ENCODE measurements at places on chromosomes 3 and 15.

DNA sequence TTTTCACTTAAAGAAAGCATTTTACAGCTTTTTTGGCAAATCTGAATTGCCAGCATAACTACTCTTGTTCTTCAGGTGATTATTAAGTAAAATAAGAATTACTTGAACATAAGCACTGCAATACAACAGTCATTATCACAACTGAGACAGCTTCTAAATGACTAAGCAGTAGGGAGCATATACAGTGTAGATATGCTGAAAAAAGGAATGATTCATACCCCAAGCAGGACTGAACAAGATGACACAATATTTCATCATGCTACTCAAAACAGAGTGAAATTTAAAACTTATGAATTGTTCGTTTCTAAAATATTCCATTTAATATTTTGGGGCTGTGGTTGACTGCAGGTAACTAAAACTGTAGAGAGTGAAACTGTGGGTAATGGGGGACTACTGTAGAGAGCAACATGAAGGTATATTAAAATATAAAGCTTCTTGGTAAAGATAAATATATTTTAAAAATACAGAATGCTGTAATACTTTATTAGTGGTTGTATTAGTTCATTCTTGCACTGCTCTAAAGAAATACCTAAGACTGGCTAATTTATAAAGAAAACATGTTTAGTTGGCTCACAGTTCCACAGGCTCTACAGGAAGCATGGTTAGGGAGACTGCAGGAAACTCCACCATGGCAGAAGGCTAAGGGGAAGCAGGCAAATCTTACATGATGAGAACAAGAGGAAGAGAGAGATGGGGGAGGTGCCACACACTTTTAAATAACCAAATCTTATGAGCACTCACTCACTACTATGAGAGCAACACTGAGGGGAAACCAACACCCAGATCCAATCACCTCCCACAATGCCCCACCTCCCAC, 84.8 kb downstream of the DCLK3 start:
- DNase-seq = no peak

DNA sequence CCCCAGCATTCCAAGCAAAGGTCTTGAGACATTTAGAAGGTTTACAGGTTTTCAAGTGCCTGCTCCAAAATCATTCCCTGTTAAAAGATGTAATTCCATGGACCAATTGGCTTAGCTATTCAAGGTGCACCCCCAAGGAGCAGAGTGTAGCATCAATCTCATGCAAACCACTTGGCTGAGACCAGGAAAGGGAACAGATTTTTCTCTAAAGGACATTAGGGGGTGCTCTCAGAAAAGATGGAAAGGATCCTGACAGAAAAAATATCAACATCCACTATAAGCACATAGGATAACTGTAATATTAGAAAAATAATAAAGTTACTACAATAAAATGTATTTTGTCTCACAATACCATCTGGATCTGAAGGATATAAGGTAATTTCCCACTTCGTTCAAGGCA, 328.0 kb upstream of the CDIN1 start:
- DNase-seq = no peak

GRCh38 chr15:51398626-51399025, 57.2 kb downstream of the GLDN start:
- no peak for DNase-seq

GRCh38 chr3:113546414-113546893, 14.1 kb downstream of the SIDT1 start:
- no peak for DNase-seq

DNA sequence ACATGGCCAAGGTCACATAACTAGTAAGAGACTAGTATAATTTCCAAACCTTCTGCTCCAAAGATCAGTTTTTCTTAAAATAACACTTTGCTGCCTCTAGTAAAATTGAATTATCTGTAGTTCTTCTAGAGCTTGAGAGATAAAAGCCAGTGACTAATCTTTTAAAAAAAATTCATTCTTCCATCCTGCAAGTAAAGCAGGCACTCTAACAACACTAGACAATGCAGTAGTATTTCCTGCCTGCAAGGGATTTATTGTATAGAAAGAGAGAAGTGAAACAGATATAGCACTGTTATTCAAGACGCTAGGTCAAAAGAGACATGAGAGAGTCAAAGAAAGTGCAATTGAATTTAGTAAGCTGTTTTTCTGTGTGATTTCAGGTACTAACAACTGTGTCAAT, 159.5 kb upstream of the TBC1D5 start:
- DNase-seq = no peak

- DNase-seq = no peak
Measured at GRCh38 chr15:40481341-40482074, 10.7 kb downstream of the CHST14 start.

DNA sequence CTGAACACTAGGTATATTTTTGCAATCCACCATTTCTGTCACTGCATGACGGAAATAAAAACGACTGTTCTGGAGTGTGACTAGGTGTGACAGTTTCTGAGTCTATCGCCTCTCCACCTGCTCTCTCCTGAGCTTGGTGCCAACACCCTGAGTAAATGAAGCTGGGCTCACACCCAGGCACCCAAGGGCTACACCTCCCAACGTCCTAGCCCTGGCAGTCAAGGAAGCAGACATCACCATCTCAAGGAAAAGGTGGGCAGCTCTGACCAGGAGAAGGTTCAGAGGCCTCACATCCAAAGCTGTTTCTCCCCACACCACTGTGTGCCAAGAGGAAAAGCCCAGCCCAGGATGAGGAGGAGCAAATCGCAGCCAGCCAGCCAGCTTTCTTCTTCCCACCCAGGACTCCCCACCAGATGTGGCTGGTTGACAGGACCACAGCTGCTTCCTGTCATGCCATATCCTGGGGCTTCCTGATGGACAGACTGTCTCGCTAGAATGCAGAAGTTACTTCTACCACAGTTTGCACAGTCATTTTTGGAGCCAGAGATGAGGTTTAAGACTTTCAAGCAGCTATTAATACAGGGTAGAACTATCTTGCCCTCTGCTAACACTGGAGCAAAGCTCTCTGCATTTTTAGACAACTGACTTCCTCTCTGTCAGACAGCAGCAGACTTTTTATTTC, 3.3 kb downstream of the SCAMP2 start:
- DNase-seq = peak; percentile 23

DNA sequence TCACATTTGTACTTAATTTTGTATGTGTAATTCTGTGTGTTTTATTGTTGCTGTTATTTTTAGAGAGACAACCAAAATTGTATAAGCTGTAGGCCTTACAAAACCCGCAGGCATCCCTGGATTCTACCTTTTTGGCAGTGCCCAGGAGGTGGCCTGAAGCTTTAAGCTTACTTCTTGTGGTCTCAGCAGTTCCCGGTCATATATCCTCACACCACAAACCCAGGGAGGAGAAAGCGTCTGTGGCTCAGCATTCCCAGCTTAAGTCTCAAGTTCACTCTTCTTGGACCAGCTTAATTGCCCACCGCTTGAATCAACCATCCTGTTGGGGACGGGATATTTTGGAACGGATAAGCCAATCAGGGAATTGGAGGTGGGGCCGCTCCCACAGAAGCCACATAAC, 36.7 kb downstream of the C2CD4A start:
- no peak for DNase-seq

- DNase-seq = no peak
Measured at GRCh38 chr15:90988296-90988695, 6.0 kb downstream of the PRC1 start.

DNA sequence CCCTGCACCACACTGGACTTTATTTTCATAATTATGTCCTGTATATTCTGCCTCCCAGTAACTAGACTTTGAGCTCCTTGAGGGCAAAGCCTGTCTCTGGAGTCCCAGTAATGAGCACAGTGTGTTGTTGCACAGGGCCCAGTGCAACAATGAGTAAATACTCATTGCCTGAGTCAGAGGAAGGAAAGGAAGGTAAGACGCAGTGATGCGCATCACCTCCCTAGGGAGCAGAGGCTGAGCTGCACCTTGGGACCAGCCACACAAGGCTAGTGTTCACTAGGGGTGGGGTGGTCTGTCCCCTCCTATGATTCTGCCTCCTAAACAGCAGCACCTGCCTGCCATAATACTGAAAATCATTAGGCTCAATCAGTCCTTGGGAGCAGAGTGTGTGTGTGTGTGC, 86.6 kb upstream of the ADAMTSL3 start:
- no peak for DNase-seq

- DNase-seq = no peak
Measured at GRCh38 chr3:139319428-139320402, 24.1 kb upstream of the MRPS22 start.

GRCh38 chr3:134956395-134956794, 161.3 kb downstream of the EPHB1 start:
- DNase-seq = no peak

GRCh38 chr3:141384157-141384556, 15.9 kb downstream of the ZBTB38 start:
- DNase-seq = no peak

DNA sequence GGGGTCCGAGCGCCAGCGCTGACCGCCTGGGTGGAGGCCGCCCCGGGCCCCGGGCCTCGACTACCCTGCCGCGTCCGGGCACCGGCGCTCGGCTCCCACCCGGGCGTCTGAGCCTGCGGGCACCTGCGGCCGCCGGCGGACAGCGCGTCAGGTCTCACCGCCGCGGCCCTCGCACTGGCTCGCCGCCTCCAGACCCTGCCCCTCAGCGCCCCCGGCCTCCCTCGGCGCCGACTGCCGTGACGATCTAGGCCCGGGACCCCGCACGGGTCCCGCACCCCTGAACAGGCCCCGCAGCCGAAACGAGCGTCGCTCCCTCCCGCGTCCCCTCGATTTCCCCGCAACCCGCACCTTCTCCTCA, 297 bp downstream of the PRC1 start:
- DNase-seq = peak; percentile 83

DNA sequence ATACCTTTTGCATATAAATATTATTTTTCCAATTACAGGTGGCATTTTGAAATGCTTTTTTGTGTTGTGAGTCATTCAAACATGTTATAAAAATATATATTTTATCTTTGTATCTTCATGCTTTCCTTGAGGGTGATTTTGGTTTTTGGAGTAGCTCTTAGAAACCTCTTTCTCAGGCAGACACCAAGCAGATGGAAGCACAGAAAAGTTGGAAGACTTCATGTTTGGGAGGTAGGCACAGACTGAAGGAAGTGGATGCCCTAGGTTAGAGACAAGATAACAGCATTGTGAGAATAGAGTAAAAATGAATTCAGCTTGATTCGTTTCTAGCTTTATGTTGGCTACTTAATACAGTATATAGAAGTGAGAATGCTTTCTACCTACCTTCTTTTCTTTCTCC, 338.3 kb downstream of the NLGN1 start:
- no peak for DNase-seq

DNA sequence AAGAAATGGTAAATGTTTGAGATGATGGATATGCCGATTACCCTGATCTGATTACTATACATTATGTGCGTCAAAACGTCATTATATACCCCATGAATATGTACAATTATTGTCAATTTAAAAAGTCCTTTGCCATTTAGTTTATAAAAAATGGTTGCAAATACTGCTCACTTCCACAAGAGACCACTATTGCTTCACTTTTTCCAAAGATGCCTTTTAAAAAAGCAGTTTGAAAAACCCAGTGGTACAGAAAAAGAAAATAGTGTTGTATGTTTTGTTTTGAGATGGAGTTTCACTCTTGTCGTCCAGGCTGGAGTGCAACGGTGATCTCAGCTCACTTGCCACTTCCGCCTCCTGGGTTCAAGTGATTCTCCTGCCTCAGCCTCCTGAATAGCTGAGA, 39.3 kb downstream of the EDEM1 start:
- no peak for DNase-seq

- no peak for DNase-seq
Measured at GRCh38 chr3:89441141-89441540, 333.7 kb downstream of the EPHA3 start.

- DNase-seq = no peak
Measured at GRCh38 chr15:100307241-100308212, 34.2 kb downstream of the ADAMTS17 start.

GRCh38 chr3:151722856-151723255, 10.9 kb upstream of the AADACL2 start:
- DNase-seq = no peak
